ENCODE measurements at places on chromosomes 6 and 20. TPM values are rescaled to one million over a fixed set of nuclear protein-coding genes. Genes with fewer than 3 reads are reported as not detected.

KHDC1L gene
- not detected for total RNA-seq

DUSP15 gene
- total RNA-seq = 0.64 TPM

MDFI gene
- 0.86 TPM for total RNA-seq

C20orf144 gene
- 0.12 TPM for total RNA-seq

RBL1 gene
- total RNA-seq = 12.2 TPM

PREX1 gene
- 11.8 TPM for total RNA-seq
